ENCODE measurements at places on chromosomes 3 and 15.
A peak's percentile ranks its signal among the peaks of the same experiment; 100 is the strongest.

GRCh38 chr15:66946578-66947164 lies 118.7 kb upstream of the SMAD3 start:
- DNase-seq: no peak

GRCh38 chr3:127440384-127440783 lies 150.1 kb downstream of the TPRA1 start:
- no peak for DNase-seq

DNA sequence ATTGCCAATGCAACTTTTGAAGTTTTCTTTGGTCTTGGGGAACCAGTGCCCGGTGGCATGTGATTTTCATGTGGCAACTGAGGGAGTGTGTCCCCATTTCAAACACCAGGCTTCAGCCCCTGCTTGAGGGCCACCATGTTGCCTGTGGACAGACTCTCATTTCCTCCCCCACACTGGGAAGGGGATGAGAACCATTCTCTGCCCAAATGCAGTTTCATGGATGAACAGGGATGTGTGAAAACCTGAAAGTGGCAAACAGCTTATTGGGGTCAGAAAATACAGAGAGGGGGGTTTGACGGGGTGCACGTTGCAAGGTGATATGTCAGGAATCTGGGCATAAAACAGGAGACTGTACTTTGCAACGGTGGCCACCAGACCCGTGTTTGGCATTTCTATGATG lies 6.3 kb downstream of the FAM107A start:
- no peak for DNase-seq

GRCh38 chr3:155604126-155604525 lies 140.7 kb downstream of the PLCH1 start:
- DNase-seq: no peak

- no peak for DNase-seq
Observed at GRCh38 chr3:176926688-176927087, 270.6 kb downstream of the TBL1XR1 start.

- no peak for DNase-seq
Observed at GRCh38 chr3:134640378-134640777, 10.4 kb downstream of the KY start.

DNA sequence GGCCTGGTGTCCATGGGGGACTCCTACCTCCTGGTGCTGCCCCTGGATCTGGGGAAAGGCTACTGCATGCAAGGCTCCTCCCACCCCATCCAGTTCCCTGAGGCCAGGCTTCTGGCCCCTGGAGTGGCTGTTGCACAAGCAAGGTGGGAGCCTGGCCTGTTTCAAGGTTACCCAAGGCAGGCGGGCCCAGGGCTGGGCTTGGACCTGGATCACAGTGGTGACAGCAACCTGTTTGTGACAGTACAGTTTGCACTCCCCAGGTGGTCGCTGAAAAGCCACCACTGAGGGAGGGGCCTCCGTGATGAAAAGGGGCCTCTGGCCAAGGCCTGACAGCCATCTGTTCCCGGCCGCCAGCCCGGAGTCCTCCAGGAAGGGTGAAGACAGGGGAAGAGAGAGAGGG lies 14.4 kb upstream of the KY start:
- DNase-seq: no peak

DNA sequence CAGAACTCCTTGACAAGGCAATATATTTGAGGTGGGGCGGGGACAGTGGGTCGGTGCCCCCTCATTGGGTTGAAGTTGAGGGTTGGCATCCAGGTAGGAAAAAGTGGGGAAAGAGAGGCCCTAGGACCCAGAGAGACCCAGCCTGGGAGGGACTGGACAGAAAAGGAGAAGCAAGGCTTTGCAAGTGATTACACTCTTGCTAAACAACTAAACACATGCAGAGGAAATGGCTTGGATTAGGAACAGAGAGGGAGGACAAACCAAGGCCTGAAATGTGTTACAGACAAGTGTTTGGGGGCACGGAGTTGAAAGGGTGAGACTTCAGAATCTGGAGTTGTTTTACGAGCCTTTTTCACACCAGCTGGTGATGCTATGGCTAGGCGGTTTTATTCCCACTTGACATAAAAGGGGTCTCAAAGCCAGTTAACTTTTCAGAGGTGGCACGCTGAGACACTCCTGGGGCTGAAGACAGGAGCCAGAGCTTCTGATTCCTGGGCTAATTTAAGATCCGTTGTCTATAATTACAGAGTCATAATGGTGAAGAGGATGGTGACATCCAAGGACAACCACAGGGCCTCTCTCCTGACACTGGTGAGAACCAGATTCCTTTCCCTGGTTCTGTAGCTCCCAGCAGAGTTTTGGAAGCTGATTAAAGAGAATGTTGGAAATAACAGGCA lies 7.7 kb upstream of the KCTD6 start:
- DNase-seq: no peak

DNA sequence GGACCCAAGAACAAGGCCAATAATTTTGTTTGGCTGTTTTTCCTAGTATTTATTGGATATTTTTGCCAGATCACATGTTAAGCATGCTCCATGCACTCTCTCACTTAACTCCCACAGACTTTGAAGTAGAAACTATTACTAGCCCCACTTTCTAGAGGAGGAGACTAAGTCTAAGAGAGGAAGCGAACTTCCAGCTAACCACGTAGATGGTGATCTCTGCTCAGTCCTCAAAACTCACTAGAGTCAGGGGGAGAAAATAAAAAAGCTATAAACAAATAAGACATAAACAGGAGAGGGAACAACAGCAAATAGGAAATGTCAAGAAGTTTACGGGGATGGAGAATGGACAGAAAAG lies 481.0 kb upstream of the PROK2 start:
- DNase-seq: no peak

- peak; percentile 67 for DNase-seq
Observed at GRCh38 chr3:161689584-161690298, 193.1 kb downstream of the OTOL1 start.

DNA sequence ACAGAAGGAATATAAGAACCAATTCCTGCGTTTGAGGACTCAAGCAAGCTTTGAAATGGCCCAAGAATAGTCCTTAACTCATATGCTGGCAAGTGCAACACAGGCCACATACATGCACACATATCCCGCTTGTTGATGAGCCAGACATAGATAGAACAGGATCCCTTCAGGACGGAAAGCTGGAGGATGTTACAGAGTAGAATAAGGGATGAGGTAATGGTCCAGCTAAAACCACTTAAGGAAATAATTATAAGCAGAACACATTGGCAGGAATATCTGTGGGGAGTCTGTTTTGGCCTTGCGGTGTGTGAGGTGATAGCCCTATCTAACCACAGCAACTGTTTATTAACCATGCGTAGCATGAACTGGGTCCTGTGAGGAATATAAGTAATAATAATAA lies 25.0 kb downstream of the SCG3 start:
- no peak for DNase-seq

- no peak for DNase-seq
Observed at GRCh38 chr3:127716384-127716783, 43.6 kb downstream of the ABTB1 start.

DNA sequence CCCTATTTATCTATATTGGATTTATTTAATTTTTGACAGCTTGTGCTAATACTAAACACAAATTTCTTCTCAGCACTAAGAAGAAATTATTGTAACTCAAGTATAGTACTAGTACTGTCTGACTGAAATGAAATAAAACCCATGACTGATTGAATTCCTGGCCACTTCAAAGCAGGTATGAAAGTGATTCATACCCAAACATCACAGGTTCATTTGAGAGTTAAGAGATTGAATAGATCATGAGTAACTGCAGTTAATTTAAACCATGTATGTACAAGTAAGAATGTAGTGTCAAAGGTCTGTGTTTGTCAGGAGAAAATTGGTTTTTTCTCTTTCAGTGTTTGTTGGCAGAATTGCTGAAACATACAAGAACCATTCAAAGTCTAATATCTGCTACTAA lies 332.0 kb upstream of the GRM7 start:
- DNase-seq: no peak

DNA sequence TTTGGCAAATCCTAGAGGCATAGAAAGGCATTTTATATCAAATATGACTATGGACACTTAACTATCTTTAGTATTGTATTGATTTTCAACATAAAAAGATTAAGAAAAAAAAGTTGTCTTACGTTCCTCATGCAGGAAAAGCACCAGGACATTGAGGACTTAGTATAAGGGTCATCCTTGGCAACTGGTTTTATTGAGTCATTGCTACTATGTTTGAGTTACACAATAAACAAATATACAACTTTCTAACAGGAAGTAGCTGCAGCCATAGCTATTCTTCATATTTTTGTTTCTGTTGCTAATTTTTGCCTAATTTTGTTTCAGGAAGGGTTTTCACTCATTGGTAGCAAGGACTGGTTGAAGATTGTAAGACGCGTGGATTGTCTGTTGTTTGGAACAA lies 93.0 kb downstream of the NPTN start:
- no peak for DNase-seq

DNA sequence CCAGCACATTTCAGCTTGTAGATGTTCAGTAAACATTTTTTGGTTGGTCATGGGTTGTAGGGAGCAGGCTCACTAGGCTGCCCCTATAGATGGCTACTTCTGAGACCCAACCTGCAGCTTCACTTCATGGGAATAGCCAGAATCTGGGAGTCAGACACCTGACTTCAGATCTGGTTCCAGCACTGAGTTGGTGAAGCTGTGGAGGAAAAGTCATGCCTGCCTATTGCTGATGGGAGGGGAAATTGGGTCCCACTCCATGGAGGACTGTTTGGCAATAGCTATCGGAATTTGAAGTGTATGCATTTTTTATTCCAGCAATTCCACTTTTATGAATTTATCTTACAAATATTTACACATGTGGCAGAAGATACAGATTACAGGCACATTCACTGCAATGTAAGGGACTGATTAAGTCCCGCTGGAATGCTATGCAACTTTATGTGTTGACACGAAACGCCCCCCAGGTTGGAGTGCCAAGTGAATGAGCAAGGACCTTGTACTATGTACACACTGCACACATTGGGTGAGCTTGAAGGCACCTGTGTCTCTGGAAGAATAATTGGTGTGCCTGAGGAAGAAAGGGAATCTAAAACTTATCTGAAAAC lies 7.8 kb upstream of the CCR1 start:
- DNase-seq: no peak

GRCh38 chr15:75468913-75469598 lies 17.6 kb upstream of the SIN3A start:
- DNase-seq: no peak
